ENCODE measurements at places on chromosomes 16 and 17. TPM values are rescaled to one million over a fixed set of nuclear protein-coding genes. Genes with fewer than 3 reads are reported as not detected.
A peak's percentile ranks its signal among the peaks of the same experiment; 100 is the strongest.

Gene KLHL10
- polyA plus RNA-seq, result not detected

DNA sequence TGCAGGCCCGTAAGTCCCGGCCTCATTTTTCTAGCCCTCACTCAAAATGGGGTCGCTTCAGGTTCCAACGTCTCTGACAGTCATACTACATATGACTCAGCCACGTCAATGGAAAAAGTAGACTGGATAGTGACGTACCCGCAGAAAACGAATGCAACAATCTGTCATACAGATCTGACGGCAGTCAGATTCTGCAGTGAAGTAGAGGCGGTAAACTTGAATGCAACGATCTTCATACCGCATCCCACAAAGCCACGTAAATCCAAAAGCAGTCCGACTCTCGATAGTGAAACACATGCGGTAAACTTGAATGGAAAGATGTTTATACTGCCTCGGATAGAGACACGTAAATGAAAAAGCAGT lies 38.4 kb upstream of the ARL4D start:
- no peaks in the 10 kb centered on the region for H3K36me3 ChIP-seq
- peaks cover 4% of the 10 kb centered on the region for H3K27me3 ChIP-seq
- peak; percentile 87 for DNase-seq
- peak overlapping the region; percentile 100 for H3K27ac ChIP-seq

- H3K4me3 ChIP-seq, result no peak overlapping the region
- no peak for DNase-seq
- H3K27me3 ChIP-seq, result no peaks in the 10 kb centered on the region
- no peaks in the 10 kb centered on the region for H3K36me3 ChIP-seq
- no peak overlapping the region for H3K27ac ChIP-seq
Measured at GRCh38 chr16:1481906-1482835, 6.6 kb downstream of the PTX4 start.

GRCh38 chr16:11180489-11180888 lies 75.5 kb downstream of the SOCS1 start:
- no peak for DNase-seq
- no peak overlapping the region for H3K4me3 ChIP-seq
- H3K27ac ChIP-seq, result no peak overlapping the region
- no peaks in the 10 kb centered on the region for H3K27me3 ChIP-seq
- H3K36me3 ChIP-seq, result no peaks in the 10 kb centered on the region
- H3K4me1 ChIP-seq, result peaks cover 18% of the 10 kb centered on the region

DNA sequence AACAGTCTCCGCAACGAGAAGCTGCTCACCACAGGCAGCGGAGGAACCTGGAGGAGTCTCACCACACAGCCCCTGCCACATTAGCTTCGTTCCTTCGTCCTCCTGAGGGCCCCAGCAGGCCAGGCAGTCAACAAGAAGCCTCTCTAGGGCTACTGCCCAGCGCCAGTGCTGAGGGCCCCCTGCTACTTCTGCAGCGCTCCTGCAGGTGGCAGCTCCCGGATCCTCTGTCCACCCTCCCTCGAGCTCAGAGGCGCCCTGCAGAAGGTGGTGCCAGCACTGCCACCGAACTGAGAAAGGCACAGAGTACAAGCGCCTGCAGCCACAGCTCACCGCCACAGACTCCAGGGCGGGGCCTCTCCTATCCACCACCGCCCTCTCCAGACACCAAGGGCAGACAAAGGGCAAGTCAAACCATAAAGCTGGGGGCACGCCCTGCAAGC lies 27.3 kb downstream of the KDM8 start:
- peak overlapping the region; percentile 83 for H3K4me3 ChIP-seq
- peaks cover 90% of the 10 kb centered on the region for H3K4me1 ChIP-seq
- DNase-seq, result peak; percentile 79
